Stimulated activated CD4-positive, alpha-beta T cell treated with anti-CD3 and anti-CD28 coated beads, Interleukin-4, amount 100 ng/mL, for 24 hours (primary cell): ENCODE measurements at places on chromosomes 13 and 19.

DNA sequence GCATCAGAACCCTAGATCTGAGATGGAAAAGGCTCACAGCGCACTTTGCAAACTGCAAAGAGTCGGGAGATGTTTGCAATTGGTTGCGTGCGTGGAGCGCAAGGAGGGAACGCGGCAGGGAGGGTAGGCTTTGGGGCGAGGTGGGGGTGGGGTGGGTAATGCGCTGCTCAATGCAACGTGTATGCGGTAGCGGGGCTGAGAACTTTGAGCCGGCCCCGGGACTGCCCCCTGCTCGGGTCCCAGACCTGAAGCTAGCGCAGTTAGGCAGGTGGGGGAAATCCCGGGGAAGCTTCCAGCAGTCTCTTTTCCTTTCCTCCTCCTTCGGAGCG is 971 bp downstream of the FOSB start:
- DNase-seq, result no peak

DNA sequence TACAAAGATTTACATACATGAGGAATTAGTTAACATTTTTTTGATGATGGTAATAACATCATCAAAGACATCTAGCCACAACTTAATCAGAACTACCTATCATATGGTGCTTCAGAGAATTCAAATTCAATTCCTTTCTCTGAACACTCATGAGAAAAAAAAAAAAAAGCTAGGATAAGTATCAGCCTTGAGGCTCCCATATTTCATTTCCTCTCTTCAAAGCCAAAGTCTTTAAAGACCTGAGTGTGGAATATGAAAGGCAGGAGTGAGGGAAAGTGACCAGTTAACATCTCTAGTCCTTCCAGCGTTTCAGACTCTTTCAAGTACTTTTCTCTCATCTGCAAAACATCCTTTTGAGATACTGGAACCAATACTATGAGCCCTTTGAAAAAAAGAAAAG is 137.5 kb downstream of the DCLK1 start:
- DNase-seq, result no peak

DNA sequence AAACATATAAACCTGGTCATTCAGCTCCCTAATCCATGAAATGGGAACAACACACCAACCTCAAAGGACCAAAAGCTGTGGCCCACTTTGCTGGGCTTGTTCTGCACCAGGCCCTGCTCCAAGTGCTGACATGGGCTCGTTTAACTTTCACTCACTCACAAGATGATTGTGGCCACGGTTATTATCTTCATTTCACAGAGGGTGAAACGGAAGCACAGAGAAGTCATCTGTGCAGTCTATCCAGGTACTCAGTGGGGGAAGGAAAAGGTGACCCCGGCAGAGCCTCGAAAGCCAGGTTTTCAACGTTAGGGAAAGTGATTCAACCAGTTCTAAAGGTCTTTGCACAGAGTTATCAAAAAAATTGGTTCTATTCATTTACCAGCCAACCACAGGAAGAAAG is 68.0 kb downstream of the CRYL1 start:
- DNase-seq, result no peak

DNA sequence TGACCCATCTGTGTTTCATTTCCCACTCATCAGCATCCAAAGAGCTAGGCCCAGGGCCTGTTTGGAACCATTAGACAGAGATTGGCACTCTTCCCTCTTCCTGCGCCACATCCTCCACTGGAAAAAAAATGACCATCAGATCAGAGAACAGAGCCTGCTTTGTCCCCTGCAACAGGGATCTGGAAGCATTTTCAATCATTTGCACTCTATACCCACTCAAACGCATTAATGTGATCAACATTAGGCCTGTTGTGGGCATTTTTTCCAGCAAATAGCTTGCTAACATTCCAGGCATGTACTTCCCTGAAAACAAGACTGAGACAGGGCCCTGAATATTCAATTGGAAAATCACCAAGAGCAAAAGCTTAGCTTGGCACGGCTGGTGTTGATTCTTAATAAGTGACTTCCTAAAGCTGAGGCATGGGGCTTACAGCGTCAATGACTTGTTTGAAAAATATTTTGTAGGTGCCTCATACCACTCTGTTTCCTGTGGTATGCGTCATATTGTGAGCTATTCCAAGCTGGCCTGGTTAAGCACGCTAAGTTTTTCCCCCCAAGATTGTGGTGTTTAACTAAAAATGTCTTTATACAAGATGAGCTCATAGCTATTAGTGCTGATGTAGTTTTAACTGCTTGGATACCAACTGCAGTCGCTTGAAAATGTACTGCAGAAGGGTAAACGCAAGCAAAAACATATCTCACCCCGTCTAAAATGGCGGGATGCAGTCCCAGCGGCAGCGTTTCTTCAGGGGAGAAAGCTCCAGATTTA is 404.4 kb downstream of the SPRY2 start:
- no peak for DNase-seq

GRCh38 chr13:113532156-113532806 is 41.8 kb upstream of the DCUN1D2 start:
- DNase-seq, result no peak

- no peak for DNase-seq
Measured at GRCh38 chr13:72230131-72230530, 363.1 kb upstream of the DACH1 start.

GRCh38 chr13:27966641-27967202 is 2.4 kb downstream of the CDX2 start:
- no peak for DNase-seq

DNA sequence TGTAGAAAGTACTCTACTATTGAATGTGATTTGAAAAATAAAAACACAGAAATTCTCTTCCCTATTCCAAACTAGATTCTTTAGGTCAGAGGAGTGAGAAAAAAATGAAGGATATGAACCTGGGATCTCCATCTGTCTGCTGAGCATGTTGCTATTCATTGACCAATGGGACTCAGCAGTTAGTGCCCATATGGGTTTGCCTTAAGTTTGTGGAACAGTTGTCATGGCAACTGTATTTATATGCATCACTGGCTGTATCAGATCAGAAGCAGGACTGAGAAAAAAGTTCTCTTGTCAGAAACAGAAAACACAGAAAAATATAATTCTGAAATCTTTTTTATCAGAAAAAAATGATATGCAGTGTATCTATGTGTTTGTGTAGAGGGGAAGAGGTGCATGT is 73.3 kb upstream of the ATXN8OS start:
- DNase-seq, result no peak
